ENCODE measurements at places on chromosomes 2 and 18. TPM values are rescaled to one million over a fixed set of nuclear protein-coding genes. Genes with fewer than 3 reads are reported as not detected.

The STK17B gene
- 41.5 TPM for total RNA-seq

The ZBTB7C gene
- total RNA-seq = 0.50 TPM

The CXCR1 gene
- not detected for total RNA-seq

The CFAP221 gene
- total RNA-seq = not detected

The TUBA4B gene
- not detected for total RNA-seq

The RRM2 gene
- total RNA-seq = 209 TPM

The UGT1A3 gene
- total RNA-seq = not detected

DNA sequence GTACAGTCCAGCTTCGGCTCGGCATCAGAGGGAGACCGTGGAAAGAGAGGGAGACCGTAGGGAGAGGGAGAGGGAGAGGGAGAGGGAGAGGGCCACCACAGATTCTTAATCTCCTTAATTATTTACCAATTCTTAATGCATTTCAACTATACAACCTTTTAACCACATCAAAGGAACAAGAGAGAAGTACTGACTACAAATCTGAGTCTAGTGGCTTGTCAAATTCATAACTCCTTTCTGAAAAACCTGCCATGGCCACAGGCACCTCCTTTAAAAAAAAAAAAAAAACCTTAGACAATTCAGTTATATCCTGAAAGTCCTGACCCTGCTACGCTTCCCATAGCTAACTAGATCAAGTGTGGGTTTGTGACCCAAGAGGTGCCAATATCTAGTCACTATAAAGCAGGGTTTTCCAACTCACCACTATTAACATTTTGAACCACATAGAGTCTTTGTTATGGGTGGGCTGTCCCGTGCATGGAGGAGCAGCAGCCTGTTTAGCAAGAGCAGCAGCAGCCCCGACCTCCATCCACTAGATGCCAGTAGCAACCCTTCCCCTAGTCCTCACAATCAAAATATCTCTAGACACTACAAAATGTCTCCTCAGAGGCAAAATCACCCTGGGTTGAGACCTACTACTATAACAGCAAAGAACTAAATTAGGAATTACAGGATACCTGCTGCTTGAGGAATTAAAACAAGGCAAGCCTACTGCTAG, 6.8 kb downstream of the ESCO1 start:
- DNase-seq = no peak

- DNase-seq = no peak
Measured at GRCh38 chr2:67872481-67872880, 190.3 kb downstream of the C1D start.

- peak; percentile 27 for DNase-seq
Measured at GRCh38 chr18:21897811-21898210, 157.2 kb downstream of the MIB1 start.

- DNase-seq = no peak
Measured at GRCh38 chr2:32958821-32959220, 12.1 kb downstream of the LTBP1 start.

DNA sequence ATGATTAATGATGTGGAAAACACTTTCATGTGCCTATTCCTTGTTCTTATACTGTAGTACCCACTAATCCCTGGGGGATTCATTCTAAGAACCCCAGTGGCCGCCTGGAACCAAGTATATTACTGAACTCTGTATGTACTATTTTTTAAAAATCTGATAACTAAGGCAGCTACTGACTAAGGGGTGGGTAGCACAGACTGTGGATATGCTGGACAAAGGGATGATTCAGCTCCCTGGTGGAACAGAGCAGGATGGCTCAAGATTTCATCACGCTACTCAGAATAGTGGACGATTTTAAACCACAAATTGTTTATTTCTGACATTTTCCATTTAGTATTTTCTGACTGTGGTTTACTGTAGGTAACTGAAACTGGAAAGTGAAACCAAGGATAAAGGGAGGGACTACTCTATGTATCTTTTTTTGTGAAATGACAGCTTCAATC, 41.8 kb upstream of the CDC42EP3 start:
- DNase-seq = peak; percentile 79

- DNase-seq = no peak
Measured at GRCh38 chr18:24190590-24190989, 51.7 kb downstream of the CABYR start.

- no peak for DNase-seq
Measured at GRCh38 chr18:74241970-74242369, 49.8 kb downstream of the CYB5A start.

DNA sequence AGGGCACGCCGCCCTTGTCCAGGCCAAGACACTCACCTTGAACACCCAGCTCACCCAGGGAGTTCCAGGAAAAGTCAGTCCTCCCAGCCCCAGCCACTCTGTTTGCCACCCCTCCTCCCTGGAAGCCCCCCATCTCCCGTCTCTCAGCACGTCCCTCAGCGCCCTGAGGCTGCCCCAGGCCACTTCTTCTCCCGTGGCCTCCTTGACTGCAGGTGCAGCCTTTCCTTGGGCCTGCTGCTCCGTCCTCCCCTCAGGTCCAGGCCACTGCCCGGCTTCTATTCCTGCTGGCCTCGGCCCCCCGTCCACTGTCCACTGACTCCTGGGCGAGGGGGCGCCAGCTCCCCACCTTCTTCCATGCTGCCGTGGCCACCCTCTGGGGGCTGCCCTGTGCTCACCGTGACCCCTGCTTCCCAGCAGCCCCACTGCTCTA, 239.1 kb downstream of the HDAC4 start:
- peak; percentile 42 for DNase-seq

DNA sequence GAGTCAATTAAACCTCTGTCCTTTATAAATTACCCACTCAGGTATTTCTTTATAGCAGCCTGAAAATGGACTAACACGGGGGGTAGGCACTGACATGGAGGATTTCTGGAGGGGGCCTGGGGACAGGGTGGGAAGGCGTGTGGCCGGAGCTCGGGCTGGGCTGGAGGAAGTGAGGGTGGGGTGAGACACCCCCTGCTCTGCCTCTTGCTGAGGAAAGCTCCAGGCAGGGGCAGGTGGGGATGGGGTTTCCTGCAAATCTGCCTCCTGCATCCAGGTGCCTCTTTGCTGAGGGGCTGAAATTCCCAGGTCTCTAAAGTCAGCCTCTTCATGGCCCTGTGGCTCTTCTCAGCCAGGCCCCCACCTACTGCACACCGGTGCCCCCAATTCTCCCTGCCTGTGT, 25.7 kb upstream of the OTOS start:
- no peak for DNase-seq

DNA sequence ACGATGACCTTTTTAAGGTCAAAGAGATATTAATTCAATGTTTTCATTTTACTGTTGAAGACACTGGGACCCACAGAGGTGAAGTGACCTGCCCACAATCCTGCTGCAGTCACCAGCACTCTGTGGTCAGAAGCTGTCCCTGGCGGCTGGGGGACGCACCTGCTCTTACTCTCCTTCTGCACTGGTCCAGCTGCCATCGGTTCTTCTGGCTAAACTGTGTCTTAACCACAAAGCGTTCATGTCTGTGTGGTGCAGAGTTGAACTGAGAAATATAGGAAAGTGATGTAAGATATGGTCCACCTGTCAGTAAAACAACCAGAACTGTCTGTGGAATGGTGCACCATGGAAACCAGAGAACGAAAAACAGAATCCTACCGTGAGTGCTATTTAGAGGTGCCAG, 44.9 kb upstream of the SMIM21 start:
- no peak for DNase-seq

DNA sequence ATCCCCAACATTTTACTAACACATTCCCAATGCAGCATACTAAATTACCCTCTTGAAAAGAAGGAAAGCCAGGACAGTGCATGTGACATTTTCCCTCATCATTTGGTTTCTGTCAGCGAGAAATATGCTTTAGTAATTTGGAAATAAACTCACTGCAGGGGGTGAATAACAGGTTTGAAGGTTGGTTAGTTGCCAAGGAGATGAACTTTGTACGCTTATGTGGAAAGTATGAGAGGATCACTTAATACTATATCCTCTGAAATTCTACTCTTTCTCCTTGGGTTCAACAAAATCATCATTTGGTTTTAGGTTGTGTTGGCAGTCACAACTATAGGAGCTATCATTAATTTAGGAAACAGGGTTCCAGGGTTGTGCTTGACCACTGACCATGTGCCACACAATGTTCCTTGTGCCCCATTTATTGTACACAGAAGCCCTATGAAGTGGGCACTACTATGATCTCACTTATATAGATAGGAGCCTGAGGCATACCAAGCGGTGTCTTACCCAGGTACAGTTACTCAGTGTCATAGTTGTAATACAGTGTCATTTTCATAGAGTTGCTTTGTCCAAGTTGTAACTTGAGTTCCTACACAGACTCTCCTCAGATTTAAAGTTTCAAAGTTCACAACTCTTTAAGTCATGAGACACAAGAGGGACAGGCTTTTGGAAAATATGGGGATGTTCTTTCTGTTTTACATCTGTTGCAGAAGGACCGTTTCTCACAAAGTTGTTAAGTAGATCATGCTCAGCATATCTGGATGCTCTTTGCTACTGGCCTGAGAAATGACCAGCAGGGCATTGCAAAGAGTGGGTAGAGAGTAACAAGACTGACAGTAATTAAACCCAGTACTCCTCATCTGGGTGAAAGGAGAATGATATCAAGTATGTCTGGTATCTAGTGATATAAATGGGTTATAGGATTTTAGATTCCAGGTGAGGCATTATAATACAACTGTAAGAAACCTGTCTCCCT, 91.8 kb downstream of the MAP4K4 start:
- DNase-seq = no peak

GRCh38 chr2:47092465-47092864, 62.6 kb downstream of the STPG4 start:
- no peak for DNase-seq

DNA sequence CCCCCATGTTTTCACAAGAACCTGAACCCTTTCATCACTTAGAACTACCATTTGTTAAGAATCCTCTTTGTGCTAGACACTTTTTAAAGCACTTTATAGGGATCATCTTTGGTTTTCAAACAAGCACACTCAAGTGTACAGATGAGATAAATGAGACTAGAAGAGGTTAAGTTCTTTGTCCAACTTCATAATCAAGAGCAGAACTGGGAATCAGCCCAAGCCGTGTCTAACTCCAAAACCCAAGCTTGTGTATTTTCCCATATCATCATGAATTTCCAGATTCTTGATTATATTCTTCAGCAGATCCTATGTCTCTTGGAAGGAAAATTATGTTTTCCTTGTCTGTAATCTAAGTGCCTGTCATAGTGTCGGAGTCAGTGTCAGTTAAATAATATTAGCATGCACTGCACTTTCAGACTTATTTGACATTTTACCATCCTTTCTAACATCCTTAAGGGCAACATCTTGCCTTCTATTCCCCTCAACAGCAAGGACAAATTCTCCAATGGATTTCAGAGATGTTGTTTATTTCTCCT, 123.0 kb upstream of the SETBP1 start:
- no peak for DNase-seq

- no peak for DNase-seq
Measured at GRCh38 chr18:48360376-48361021, 48.7 kb downstream of the ZBTB7C start.

DNA sequence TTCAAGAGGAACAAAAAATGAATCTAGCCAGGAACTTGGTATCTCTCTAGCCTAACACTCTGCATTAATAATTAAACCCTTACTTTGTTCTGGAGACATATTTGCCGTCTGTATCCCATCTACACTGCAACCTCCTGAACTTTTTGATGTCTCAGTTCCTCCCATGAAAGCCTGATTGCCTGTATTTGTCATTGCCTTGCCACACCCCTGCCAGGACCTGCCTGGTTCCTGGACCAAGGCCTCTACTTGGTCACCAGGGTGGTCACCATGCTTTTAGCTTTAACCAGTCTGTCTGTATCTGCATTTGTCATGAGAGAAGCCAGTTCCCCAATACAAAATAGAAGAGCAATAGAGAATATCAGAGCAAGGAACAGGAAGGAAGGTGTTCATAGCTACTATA, 58.8 kb upstream of the NOL4 start:
- DNase-seq = no peak

GRCh38 chr2:71962911-71963694, 184.6 kb downstream of the CYP26B1 start:
- DNase-seq = no peak

DNA sequence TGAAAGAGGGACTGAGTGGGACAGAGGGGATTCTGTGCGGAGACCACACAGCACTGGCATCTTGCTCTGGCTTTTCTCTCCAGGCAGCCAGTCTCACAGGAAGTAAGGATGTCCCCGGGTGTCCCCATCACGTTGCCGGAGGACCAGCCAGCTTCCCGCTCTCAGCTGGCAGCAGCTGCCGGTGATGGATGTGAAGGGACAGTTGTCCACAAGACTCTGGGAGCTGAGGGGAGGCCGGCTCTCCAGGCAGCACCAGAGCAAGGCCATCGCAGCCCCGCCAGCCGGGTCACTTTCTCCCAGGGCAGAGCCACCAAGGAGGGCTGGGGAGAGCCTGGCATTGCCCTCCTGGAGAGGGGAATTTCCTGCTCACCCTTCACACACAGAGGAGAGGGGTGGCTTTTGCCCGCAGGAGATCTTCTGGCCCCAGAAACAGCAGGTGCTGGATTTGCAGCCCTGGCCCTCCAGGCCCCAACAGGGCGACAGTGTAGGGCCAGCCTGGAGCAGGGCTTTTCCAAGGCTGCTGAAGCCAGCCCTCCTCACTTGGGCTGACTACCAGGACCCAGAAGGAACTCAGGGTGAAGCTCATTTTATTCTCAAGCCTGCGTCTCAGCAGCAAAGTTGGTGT, 24.0 kb upstream of the B3GNT7 start:
- DNase-seq = no peak

- DNase-seq = peak; percentile 95
Measured at GRCh38 chr2:207334301-207334623, 168.5 kb upstream of the KLF7 start.

GRCh38 chr2:33746208-33746800, 147.2 kb upstream of the FAM98A start:
- DNase-seq = no peak

DNA sequence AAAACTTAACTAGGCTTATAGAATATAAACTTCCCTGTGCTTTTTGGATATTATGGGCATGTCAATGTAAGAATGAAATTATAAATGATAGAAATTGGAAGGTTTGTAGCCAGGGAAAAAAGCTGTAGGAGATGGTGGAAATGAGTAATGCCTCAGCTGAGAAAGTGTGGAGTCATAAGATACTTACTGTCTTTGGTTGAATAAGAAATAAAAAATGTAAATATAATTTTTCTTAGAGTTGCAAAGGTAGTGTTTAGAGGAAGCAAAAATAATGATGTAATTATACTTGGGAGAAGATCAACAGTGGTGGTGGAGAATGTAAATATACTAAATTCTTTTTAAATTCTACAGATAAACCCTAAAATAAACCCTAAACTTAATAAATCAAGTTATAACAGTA, 26.2 kb upstream of the RND3 start:
- DNase-seq = no peak

GRCh38 chr18:24853076-24853475, 392.6 kb downstream of the HRH4 start:
- no peak for DNase-seq

GRCh38 chr18:80200171-80200931, 47.0 kb downstream of the PARD6G start:
- DNase-seq = no peak

GRCh38 chr2:1381644-1382043, 31.6 kb upstream of the TPO start:
- no peak for DNase-seq
